Keratinocyte (primary cell): ENCODE measurements at places on chromosomes 2 and 18. TPM values are rescaled to one million over a fixed set of nuclear protein-coding genes. Genes with fewer than 3 reads are reported as not detected.

- no peak overlapping the region for H3K4me3 ChIP-seq
- no peaks in the 10 kb centered on the region for H3K27me3 ChIP-seq
These were observed 125.9 kb downstream of the MAP4K4 start for GRCh38 chr2:101823347-101823791.

DNA sequence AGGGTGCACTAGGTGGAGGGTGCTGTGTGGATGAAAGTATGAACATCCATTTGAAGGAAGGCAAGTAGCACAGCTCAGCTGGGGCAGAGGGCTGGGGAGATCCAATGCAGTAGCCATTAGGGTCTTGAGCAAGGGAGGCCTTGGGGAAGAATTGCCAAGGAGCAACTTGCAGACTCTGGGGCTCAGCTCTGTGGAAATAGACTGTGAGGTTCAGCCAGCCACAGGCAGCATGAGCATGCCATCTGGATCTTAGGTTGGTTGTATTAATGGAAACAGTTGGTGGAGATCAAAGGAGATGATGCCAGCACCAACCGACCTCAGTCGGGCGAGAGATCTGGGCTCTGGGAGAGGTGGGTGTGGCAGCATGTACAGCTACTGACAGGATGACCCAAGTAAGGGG, 5.6 kb downstream of the ZAP70 start:
- H3K27me3 ChIP-seq = peaks cover 10% of the 10 kb centered on the region
- DNase-seq = no peak
- no peak overlapping the region for H3K4me3 ChIP-seq

DNA sequence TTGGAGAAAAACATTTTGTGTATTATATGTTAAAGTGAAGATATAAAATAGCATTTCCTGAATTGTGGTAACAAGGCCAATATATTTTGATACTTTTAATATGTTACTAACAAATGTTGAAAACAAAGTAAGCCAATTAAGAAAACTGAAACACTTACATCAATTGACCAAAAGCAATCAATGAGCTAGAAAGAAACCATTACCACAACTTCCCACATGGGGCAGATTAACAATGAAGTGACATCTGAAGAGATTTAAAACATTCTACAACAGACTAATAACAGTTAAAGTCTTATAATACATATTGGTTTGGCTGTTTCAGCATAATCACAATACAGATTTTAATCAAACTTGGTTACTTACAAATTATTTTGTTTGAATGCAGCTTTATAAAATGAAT, 282.4 kb upstream of the NETO1 start:
- DNase-seq = no peak
- H3K27ac ChIP-seq = no peak overlapping the region
- H3K4me3 ChIP-seq = no peak overlapping the region
- peaks cover 6% of the 10 kb centered on the region for H3K4me1 ChIP-seq
- no peaks in the 10 kb centered on the region for H3K27me3 ChIP-seq
- H3K36me3 ChIP-seq = no peaks in the 10 kb centered on the region

DNA sequence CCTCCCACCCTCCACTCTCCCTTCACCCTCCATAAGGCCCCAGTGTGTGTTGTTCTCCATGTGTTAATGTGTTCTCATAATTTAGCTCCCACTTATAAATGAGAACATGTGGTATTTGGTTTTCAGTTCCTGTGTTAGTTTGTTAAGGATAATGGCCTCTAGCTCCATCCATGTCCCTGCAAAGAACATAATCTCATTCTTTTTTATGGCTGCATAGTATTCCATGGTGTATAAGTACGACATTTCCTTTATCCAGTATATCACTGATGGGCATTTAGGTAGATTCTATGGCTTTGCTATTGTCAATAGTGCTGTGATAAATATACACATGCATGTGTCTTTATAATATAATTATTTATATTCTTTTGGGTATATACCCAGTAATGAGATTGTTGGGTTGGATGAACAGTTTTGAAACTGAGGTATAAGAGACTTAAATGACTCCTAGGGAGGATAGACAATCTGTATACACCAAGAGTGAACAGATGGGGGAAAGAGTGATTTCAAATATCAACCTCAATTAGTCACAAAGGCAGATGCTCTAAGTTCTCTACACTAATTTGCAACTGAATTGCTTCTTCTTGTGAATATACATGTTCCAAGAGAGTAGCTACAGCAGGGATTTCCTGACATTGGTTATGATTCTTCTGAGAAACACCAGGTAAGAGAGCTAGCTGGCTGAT, 23.7 kb downstream of the CWC22 start:
- no peak overlapping the region for H3K4me3 ChIP-seq
- no peaks in the 10 kb centered on the region for H3K36me3 ChIP-seq
- no peaks in the 10 kb centered on the region for H3K4me1 ChIP-seq

WDR75 gene
- polyA plus RNA-seq = 37.0 to 67.3 TPM (median 60.4 TPM) in 3 replicates

DNA sequence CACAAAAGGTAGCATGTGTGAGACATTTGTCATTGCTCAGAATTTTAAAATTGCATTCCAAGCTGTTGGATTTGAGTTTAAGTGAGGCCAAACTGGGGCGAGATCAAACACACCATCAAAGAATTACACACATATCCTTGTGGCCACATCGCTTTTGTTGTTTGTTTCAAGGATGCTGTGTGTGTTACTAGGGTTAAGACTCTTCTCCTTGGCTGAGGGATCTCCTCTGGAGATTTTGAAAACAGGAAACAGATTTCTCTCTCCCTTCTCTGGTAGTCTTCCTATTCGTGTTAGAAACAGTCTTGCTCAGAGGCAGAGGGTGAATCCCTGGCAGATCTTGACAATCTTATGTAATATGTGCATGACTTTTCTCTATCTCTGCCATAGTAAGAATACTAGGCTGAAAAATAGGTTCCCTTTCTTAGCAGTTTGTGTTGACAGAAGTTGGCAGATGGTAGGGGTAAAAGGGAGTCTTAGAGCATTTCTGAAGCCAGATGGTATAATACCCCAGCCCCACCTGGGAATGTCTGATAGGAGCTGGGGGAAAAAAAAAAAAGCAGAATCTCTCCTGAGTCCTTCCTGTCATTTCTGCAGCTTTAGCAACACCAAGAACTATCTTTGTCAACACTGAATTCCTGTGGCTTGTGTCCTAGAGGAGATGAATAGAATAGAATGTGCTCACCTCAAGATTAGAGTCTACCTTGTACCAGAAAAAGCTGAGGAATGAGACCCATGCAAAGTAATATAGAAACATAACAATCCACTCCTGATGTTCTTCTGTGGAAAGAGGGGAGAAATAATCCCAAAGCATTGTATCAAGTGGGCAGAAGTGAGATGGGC, 101.8 kb downstream of the XRCC5 start:
- H3K27me3 ChIP-seq = no peaks in the 10 kb centered on the region
- no peak overlapping the region for H3K27ac ChIP-seq
- peaks cover 15% of the 10 kb centered on the region for H3K4me1 ChIP-seq
- no peak overlapping the region for H3K4me3 ChIP-seq

- peaks cover 95% of the 10 kb centered on the region for H3K27me3 ChIP-seq
- H3K4me3 ChIP-seq = no peak overlapping the region
- no peak overlapping the region for H3K27ac ChIP-seq
- no peaks in the 10 kb centered on the region for H3K36me3 ChIP-seq
- peaks cover 2% of the 10 kb centered on the region for H3K4me1 ChIP-seq
These were observed 4.2 kb downstream of the HOXD11 start for GRCh38 chr2:176111309-176111663.

C2orf78 gene
- not detected in 3 replicates for polyA plus RNA-seq

GRCh38 chr18:51622702-51623101, 425.2 kb upstream of the MEX3C start:
- DNase-seq = no peak
- H3K4me1 ChIP-seq = peaks cover 6% of the 10 kb centered on the region
- H3K4me3 ChIP-seq = no peak overlapping the region

- H3K36me3 ChIP-seq = no peaks in the 10 kb centered on the region
- H3K4me1 ChIP-seq = no peaks in the 10 kb centered on the region
- no peak overlapping the region for H3K4me3 ChIP-seq
- no peak overlapping the region for H3K27ac ChIP-seq
- H3K27me3 ChIP-seq = no peaks in the 10 kb centered on the region
- DNase-seq = no peak
These were observed 164.0 kb downstream of the RDH14 start for GRCh38 chr2:18396329-18397010.

DNA sequence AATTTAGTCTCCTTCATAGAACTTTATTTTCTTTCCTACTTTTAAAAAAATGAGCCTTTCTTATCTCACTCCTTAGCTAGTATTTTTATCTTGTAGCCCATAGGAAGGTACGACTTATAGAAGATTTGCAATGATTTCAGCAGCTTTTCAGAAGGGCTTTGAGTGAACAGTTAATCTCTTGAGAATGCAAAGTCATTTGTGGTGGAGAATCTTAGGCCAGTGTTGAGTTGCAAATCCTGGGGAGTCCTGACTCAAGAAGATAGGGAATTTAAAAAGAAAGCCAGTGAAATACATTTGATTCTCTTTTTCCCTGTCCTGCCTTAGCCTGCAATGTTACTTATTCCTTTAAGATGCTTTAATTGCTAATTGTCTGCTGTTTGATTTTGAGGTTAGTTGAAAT, 33.6 kb downstream of the LYPD6 start:
- H3K4me3 ChIP-seq = no peak overlapping the region
- H3K36me3 ChIP-seq = no peaks in the 10 kb centered on the region
- H3K27me3 ChIP-seq = no peaks in the 10 kb centered on the region
